ENCODE measurements at places on chromosomes 6 and 20.

DNA sequence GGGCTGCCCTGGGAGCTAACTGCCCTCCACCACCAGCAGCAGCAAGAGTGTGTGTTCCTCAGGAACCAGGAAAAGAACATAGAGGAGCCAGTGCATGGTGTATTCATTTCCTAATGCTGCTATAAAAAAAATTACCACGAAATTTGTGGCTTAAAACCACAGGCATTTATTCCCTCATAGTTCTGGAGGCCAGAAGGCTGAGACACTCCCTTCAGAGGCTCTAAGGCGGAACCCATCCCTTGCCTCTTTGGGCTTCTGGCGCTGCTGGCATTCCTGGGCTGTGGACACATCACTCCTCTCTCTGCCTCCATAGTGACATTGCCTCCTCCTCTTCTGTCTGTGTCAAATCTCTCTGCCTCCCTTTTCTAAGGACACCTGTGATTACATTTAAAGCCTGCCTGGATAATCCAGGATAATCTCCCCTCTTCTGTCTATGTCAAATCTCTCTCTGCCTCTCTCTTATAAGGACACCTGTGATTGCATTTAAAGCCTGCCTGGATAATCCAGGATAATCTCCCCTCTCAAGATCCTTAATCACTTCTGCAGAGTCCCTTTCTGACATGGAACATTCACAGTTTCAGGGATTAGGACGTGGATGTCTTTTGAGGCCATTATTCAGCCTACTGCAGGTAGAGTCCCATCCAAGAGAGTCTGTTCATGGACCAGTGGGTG, 54.7 kb downstream of the NDUFAF5 start:
- DNase-seq, result no peak

DNA sequence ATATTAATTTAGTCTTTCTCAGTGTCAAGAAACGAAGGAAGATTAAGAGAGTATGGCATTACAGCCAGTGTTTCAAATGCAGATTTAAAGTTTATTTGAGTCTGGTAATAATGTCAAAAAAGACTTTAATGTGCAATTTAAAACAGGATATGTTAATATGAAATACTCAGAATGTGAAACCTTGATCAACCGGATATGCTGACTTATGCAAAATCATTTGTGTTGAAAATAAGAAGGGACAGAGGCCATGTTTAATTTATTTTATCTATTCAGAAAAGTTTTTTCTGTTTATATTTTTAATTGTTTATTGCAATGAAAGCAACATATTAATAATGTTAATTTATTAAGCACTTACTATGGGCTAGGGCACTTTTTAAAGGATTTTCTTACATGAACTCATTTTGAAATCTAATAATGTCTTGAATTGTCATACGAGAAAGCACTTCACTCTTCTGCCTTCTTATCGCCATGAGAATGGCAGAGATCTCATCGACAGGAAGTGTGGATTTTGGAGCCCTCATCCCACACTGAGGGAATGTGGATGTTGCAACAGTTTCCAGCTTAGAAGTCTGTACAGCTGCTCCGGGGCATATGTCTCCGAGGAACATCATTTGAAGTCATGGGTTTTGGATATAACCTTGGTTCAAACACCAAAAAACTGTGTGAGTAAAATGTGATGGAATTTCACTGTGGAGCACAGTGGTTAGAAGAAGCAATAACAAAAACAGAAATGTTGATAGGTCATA, 1410.4 kb downstream of the EPHA7 start:
- DNase-seq, result no peak

GRCh38 chr6:15663130-15663871, 473 bp upstream of the DTNBP1 start:
- no peak for DNase-seq

GRCh38 chr20:21509597-21510371, 4.1 kb downstream of the NKX2-2 start:
- peak; percentile 44 for DNase-seq

- DNase-seq, result no peak
Observed at GRCh38 chr20:56574531-56575142, 41.6 kb downstream of the FAM209B start.

- DNase-seq, result no peak
Observed at GRCh38 chr20:5938456-5939029, 11.8 kb downstream of the TRMT6 start.
